ENCODE measurements at places on chromosomes 5 and 9.

- DNase-seq, result no peak
Observed at GRCh38 chr9:78707080-78707479, 410.2 kb downstream of the PSAT1 start.

DNA sequence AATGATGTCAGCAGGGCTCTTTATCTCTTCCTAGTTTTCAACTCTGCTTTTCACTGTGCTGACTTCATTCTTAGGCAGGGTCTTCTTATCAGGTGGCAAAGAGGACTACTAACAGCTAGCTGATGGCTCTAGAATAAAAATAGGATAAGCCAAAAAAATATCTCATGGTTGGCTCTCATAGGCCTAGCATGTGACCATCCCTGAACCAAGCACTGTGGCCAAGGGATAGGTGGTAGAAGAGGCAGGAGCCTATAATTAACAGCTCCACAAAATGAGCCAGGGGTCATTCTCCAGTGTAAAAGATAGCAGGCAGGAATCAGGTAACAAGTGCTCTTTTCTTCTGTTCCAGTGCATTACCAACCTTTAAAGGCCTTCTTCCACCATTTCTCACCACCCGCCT lies 21.1 kb downstream of the ANKDD1B start:
- no peak for DNase-seq

DNA sequence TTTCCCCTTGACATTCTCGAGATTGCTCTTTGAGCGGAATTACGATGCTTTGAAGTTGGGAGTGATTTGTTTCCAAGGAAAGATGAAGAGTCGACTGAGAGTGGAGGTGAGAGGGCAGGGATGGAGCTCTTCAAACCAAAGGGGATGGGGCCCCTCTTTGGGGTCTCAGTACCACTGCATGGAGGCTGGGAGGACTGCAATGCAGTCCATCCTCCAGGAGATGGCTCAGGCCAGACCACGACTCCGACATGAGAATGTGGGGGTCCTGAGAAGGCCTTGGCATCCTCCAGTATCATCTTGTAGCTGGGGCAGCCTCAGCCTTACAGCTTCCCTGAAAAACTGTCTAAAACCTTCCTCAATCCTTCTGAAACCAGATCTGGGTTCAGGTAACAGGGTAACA lies 51.1 kb upstream of the CDKN2AIPNL start:
- no peak for DNase-seq

DNA sequence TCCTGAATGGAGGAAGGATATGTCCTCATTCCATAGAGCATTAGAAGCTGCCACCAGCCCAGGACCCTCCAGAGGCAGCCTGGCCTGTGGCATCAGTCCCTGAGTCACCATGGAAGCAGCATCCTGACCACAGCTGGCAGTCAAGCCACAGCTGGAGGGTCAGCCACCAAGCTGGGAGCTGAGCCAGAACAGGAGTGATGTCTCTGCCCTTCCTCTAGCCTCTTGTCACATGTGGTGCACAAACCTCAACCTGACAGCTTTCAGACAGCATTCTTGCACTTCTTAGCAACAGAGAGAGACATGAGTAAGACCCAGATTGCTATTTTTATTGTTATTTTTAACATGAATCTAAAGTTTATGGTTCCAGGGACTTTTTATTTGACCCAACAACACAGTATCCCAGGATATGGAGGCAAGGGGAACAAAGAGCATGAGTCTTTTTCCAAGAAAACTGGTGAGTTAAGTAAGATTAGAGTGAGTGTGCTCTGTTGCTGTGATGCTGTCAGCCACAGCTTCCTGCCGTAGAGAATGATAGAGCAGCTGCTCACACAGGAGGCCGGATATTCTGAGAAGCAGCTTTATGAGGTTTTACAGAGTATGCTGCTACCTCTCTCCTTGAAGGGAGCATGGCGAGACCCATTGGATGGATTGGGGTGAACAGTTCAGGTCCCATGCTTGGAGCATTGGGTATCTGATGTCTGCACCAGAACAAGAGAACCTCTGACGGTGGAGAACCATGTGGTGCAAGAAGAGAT lies 13.0 kb upstream of the CYFIP2 start:
- peak; percentile 51 for DNase-seq

DNA sequence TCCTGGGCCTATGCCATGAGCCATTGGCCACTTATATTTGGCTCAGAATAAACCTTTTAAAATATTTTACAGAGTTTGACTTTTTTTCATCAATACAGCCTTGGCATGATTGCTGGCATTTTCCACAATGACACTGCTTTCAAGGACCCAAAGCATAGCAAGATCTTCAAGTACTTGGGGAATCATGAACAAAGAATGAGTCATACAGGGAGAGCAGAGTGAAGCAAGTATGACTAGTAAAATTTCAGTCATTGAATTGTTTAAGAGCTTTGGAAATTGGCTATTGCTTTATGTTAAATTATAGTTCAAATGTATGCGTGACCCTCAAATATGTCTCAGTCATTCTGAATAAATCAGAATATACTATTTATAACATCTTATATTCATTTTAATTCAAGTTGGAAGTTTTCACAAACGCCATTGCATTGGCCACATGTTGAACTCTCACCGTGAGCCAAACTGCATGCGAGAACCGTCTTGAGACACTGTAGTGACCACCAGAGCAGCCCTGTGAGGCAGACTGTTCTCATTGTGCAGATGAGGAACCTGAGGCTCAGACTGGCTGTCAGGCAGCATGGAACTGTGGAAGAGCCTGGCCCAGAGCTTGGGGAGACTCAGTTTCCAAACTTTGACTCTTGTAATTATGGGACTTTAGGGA lies 52.9 kb downstream of the GDNF start:
- DNase-seq, result peak; percentile 40

GRCh38 chr9:121369595-121370265 lies at the start of gene STOM:
Gene STOM (minus strand): TSS chr9:121370250. CDS start chr9:121370187, 63 bp downstream.
- DNase-seq, result peak; percentile 74

- no peak for DNase-seq
Observed at GRCh38 chr5:173752653-173753052, 135.5 kb upstream of the CPEB4 start.

DNA sequence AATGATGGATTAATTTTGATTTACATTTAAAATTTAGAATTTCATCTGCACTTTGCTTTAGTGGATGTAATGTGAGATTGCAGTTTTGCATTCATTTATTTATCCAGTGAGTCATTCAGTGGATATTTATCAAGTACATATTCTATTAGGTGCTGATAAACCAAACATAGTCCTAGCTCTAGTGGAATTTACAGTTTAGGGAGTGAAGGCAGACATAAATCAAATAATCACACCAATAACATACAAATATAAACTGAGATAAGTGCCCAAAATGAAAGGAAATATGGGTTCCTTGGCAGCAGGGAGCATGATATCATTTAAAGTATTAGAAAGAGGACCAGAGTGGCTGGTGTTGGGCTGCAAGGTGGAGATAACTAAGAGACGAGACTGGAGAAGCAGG lies 14.7 kb upstream of the NIPBL start:
- DNase-seq, result no peak

DNA sequence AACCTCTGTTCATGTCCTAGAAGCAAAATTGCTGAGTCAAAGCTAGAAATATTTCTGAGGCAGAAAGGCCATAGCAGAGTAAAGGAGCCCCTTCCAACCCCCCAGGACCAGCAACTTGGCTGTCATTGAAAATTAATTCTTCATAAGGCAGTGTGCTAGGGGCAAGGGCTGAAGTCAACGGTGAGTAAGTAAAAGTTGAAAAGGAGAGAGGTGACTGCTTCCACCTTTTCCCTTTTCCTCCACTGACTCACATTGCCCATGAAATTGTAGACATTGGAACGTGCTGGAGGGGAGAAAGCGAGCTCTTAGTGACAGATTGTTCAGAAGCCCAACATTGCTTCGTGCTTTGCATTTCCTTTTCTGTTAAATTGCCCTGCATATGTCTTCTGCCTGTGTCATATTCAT lies 19.1 kb downstream of the GLRA1 start:
- no peak for DNase-seq

DNA sequence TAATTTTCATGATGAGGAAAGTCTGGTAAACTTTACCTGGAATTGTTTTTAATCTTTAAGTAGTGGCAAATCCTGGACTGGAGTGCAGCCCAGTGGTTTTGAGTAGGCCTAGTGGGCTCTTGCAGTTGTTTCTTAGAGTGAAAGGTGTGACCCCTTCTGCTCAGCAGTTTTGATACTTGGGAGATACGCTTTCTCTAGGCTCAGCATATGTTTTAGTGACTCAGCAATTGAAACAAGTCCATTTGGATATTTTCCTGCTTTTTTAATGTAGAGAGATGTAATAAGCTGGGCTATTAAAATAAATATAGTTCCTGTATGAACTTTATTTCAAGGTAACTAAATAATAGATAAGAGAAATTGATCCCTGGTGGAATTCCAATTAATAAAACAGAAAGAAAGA lies 6.0 kb downstream of the POLR3G start:
- no peak for DNase-seq

DNA sequence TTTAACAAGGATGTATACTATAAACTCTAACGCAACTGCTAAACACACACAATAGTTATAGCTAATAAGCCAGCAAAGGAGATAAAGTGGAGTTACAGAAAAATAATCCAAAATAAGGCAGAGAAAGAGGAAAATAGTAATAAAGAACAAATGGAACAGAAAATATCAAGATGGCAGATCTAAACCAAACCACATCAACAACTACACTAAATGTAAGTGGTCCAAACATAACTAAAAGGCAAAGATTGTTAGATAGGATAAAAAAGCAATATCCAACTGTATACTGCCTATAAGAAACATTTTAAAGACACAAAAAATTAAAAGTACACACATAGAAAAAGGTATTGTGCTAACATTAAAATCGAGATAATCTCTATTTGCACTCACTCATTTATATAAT lies 5.6 kb upstream of the COL23A1 start:
- DNase-seq, result no peak

DNA sequence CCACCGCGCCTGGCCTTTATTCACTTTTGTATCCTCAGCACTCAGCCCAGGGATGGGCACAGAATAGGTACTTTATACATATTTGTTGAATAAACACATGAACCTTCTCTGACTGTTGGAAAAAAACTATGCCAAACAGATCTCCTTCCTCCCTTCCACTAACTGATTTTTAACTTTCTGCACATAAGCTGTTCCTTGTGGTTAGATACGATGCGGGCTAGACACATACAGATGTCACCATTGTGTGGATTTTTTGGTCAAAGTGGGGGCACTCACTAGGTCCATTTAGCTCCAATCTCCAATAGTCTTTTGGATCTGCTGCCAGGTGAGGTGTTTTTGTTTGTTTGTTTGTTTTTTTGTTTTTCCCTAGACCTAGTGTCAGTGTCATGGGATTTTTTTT lies 5.1 kb downstream of the TEX48 start:
- no peak for DNase-seq

DNA sequence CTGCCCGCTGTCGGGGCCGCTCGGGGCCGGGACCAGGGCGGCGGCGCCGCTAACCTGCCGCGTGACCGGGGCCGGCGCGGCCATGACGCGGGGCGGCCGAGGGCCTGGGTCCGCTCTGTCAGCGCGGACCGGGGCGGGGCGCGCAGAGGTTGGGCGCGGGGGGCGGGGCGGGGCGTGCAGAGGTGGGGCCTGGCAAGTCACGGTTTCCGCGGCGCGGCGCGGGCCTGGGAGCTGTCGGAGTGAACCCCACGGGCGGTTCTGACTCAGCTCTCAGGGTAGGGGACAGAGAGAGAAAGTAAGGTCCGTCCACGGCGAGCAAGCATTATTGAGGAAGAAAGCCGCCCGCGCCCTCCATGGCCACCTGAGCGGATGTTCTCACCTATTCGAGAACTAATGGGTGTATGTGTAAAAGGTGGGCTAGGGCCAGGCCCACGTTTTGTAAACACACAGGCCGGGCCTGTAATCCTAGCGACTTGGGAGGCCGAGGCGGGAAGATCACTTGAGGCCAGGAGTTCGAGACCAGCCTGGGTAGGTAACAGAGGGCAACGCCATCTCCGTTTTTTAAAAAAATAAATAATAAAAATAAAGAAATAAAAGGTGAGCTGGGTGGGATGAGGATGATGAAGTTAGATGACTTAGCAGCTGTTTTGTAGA lies at the start of gene PRXL2C:
Gene PRXL2C (minus strand): TSS at position 120 of the 654 bp plus-strand sequence. CDS start 36 bp downstream, at position 84.
- DNase-seq, result peak; percentile 28

DNA sequence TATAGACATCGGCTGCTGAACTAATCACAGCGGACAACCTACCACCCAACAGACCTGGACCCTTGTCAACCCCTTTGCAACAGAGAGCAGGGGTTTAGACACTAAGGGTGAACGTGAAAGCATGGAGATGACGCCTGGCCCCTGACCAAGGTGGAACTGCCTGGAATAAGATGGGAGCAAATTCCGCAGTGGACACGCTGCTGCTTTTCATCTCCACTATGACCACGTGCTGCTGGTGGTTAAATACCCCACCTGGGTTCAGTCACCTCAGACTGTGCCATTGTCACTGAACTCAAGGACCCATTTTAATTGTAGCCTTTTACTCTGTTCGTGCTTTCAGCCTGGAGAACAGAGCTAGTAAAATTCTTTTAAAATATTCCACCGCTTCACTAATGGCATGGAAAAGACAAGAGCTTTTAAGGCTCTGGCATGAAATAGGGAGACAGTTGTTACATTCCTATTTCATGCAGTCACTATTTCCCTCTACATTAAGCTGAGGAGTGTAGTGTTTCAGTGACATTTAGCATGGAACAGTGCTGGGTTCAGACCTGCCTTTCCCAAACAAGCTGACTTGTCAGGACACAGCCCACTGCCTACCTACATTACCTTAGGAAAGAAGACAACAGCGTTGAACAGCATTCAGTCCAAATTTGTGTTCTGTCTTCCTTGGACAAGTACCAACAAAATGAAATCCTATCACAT lies 96.8 kb downstream of the ANKRD18B start:
- peak; percentile 72 for DNase-seq

DNA sequence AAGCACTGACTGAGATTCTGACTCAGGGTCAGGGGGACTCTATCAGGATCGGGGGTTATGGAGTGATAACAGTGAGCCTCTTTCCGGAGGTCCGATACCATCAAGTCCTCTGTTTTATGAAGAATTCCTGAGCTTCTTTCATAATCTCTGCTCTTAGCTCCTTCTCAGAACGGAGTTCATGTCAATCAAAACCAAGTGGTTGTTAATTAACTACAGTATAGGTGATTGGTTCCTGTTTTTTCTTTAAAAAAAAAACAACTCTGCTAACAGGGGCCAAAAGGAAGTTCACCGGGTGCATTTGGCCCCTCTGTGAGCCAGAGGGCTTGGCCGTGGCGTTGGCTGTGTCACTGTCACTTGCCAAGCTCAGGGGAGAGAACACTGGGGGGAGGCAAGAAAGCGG lies 4.0 kb downstream of the GFI1B start:
- no peak for DNase-seq

DNA sequence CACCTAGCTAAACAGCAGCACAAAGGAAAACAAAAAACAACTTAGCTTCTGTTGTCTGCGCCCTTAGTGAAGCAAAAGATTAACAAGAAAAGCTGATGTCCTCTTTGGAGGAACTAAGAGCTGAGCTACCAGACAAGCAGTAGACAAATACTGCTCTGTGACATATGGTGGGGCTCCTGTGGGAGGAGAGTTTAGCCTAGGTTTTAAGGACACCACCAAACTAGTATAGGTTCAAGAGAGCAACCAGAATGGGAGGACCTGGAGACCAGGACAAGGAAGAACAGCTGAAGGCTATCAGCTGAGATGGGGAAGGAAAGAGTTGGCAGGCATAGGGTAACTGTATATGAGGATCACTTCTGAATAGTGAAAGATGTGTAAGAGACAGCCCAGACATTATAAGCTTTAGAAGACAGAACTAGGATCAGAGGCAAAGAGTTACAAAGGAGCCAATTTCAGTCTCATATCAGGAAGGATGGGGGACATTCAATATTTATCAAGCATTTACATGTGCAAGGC lies 27.2 kb downstream of the FBXW2 start:
- no peak for DNase-seq

GRCh38 chr9:111400564-111400898 lies 70.5 kb upstream of the OR2K2 start:
- DNase-seq, result no peak

GRCh38 chr9:93297659-93298497 lies 113.9 kb downstream of the WNK2 start:
- DNase-seq, result no peak
